K562 (cell line): ENCODE measurements at places on chromosomes 11 and 22. TPM values are rescaled to one million over a fixed set of nuclear protein-coding genes. Genes with fewer than 3 reads are reported as not detected.
A peak's percentile ranks its signal among the peaks of the same experiment; 100 is the strongest.

- no peak for DNase-seq
These were observed 19.3 kb upstream of the SMIM38 start for GRCh38 chr11:69136471-69136870.

DNA sequence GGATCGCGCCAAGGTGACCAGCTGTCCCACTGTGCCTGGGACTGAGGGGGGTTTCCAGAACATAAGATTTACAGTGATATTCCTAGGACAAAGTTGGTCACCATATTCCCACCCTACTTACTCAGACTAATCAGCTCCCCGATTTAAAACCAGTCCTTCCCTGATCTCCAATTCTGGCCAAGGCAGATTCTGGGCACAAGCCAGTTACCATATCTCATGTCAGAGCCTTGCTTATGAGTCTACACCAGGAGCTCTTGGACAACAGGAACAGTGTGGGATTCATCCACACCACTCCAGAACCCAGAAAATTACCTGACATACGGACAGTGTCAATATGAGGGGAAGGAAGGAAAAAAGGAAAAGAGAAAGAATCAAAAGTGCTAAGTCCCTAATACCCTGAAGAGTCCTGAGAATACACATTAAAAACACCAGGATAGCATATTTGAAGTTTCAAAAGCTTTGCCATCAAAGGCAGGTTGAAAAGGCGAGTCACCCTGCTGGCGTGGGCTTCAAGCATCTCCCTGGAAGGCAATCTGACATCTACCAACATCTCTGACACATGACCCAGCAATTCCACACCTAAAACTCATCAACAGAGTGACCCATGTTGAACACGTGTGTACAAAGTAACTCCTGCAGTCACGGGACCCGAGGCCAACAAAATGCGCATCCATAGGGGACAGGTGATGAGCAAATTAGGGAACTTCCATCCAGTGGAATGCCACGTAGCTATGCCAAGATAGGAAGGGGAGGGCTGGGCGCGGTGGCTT, 8.0 kb upstream of the IL2RB start:
- DNase-seq: no peak

DNA sequence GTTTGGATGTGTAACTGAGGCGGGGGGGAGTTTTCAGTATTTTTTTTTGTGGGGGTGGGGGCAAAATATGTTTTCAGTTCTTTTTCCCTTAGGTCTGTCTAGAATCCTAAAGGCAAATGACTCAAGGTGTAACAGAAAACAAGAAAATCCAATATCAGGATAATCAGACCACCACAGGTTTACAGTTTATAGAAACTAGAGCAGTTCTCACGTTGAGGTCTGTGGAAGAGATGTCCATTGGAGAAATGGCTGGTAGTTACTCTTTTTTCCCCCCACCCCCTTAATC, 2.3 kb downstream of the MALAT1 start:
- DNase-seq: no peak

GRCh38 chr22:36946421-36947158, 33.2 kb downstream of the CSF2RB start:
- DNase-seq: no peak

DNA sequence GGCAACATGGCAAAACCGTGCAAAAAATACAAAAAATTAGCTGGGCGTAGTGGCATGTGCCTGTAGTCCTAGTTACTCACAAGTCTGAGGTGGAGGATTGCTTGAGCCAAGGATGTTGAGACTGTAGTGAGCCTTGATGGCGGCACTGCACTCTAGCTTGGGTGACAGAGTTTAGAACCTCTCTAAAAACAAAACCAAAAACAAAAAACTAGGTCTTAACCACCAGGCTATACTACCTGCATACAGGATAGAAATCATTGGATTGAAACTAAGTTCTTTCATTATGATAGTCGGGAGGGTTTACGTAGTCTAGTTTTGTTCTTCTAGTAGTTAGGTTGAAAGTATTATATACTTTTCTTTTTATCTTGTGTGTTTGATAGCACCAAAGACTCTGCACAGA, 5.8 kb downstream of the RNF214 start:
- DNase-seq: no peak

CRELD2 gene
- total RNA-seq: 19.5 and 19.8 TPM in 2 replicates

- DNase-seq: no peak
These were observed 112.6 kb downstream of the CADM1 start for GRCh38 chr11:115391598-115391997.

APOBEC3G gene
- 6.2 and 6.6 TPM in 2 replicates for total RNA-seq

- DNase-seq: no peak
These were observed 7.1 kb upstream of the MN1 start for GRCh38 chr22:27808451-27809225.

DDI1 gene
- not detected in 2 replicates for total RNA-seq

DNA sequence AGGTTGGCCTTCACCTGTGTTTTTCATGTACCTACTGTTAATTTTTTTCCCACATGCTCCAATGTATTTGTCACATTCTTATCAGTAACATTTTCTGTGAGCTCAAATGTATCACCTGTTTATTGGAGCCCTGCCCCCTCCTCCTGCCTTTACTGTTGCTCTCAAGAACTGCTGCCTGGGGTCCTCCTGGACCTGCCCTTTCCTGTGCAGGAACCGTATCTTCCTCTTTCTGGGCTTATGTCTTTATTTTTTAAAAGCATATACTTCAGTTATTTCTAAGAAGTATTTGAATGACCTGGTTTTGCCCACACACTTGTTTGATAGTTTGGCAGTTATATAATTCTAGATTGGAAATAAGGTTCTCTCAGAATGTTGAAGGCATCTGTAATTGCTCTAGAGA, 5.9 kb downstream of the FAM118B start:
- DNase-seq: no peak

- peak; percentile 42 for DNase-seq
These were observed 7.4 kb upstream of the SLC22A12 start for GRCh38 chr11:64583296-64584262.

JAML gene
- 0.22 and 0.47 TPM in 2 replicates for total RNA-seq

MAP6 gene
- 0.07 TPM in 1 of 2 replicates, not detected in the other for total RNA-seq
